ENCODE measurements at places on chromosomes 1 and 21.

DNA sequence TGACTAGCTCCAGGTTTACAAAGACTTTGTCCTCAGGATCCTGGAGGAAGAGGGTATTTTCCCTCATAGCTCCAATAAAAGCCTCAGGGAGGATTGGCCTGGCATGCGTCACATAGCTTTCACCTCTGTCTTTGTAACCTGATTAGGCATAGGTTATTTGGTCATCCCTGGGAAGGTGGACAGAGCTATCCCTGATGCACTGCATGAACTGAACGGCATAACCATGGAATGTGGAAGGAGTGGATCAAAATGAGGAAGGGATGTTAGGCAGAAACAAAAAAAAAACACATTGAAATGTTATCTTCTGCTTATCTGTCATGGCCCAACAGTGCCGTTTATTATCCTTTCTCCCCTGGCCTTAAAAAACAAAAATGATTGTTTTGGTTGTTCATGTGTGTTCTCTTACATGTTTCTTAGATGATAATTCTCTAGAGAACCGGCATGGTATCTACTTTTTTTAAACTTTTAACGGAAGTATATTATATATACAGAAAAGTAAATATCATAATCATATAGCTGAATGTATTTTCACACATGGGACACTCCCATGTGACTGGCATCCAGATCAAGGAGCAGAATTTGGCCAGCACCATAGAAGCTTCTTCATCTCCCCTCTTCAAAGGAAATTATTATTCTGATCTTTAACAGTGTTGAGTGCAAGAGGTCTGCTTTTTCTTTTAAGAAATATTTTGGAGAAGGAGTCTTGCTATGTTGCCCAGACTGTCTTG is 85.3 kb downstream of the RPS6KC1 start:
- no peak for DNase-seq

DNA sequence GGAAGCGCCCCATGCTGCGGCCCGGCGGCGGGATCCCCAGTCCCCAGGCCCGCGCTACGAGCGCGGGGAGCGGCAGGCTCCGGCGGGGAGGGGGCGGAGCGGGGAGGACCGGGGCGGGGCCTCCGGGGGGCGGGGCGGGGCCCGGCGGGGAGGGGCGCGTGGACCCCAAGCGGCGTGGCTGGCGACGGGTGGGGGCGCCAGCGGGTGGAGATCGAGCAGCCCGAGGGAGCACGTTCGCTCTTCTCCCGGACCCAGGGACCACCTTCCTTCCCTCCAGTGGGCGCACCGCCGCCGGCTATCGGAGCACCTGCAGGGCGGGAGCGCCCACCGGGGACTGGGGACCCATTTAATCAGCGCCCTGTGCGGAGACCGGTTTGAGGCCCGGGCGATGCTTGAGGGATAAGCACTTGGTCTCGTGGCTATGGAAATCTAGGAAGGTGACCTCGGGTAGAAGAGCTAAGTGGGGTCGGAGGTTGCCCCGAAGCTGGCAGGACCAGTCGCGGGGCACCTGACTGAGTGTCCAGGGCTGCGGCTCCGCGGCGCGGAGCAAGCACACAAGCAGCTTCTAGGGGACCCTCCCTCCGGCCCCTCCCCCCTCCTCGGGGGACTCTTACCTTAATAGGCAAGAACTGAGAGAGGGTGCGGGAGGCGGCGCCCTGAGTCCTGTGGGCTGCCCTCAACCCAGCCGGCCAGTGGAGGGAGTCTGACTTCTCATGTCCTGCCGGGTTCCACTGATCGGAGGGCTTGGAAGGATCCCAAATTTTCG is at the start of gene TSPAN2:
TSPAN2 (minus strand) TSS at position 84 of the 766 bp plus-strand sequence; CDS start at position 13, 71 bp downstream.
- DNase-seq = peak; percentile 37

DNA sequence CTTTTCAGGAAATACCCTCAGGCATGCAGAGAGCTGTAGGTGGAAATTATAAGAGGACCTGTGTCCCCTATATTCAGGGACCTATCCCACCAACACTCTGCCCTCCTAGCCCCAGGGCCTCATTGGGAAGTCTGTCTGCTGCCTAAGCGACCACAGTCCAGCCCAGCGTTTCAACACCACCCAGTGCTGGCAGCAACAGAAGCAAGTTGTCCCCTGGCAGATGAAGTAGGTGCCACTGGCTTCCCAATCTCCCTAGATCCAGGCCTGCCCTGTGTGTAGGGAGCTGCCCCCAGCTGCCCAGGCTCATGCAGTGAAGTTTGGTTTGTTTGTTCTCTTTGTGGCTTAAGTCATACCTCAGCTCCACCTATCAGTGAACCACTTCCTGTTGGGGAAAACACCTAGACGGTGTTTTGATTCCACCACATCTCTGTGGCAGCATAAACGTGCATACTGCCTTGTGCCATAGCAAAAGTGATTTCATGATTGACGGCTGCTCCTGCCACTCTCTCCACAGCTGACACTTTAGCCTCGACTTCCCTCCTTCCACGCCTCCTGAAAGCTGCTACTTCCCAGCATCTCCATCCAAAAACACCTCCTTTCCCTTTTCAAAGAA is 8.1 kb upstream of the LEFTY1 start:
- DNase-seq = no peak

DNA sequence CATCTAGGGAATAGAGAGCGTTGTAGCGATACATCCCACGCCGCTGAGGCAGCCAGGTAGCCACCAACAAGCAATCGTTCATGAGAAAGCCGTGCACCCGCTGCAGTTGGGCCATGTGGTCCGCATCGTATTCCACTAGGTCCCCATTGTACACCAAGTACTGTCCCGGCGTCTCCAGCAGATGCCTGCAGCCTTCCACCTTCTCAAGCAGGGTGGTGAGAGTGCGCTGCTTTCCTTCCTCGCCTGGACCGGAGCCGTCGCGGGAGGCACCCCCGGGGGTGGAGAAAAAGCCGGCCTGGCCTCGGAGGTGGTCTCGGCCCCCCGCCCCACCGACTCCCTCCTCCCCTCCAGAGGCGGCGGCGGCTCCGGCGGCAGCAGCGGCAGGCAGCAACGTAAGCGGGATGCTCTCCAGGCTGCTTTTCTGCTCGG is 595 bp downstream of the EXOC8 start:
- DNase-seq = no peak

DNA sequence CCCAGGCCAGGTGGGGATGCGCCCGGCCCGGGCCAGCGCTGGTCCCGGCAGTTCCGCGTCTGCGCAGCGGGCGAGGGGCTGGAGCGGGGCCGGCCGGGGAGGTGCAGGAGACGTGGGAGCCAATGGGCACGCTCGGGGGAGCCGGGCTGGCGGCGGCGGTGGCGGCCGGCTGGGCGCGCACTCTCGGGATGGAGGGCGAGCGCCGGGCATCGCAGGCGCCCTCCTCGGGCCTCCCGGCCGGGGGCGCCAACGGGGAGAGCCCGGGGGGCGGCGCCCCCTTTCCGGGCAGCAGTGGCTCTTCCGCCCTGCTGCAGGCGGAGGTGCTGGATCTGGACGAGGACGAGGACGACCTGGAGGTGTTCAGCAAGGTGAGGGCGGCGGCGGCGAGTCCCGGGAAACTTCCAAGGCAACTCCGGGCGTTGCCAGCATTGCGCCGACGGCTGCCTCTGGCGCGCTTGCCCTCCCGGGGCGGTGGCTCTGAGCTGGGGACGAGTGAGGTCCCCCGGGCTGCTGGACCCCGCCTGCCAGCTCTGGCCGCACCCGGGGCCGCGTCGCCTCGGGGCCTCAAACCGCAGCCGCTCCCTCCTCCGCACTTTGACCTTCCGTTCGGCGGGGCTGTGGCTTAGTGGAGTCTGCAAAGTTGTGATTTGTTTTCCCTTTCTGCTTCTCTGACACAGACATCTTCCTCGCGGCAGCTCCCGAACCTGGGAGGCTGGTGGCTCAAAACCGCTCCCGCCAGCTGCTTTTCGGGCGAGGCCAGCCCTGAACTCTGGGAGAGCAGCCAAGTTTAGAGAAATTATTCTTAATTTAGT is at the start of gene SNX7:
SNX7 (plus strand) TSS at position 178 of the 812 bp plus-strand sequence; CDS start at position 189, 11 bp downstream.
- DNase-seq = peak; percentile 91

DNA sequence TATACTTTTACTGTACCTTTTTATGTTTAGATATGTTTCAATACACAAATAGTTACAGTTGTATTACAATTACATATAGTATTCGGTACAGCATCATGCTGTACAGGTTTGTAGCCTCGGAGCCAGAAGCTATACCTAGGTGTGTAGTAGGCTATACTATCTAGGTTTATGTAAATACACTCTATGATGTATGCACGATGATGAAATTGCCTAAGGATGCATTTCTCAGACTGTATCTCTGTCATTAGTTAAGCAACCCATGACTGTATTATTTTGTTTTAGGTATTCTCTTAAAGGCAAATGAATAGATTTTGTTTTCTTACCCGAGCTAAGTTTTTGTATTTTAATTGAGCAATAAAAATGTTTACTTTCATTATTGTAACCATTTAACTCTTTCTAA is 56.4 kb downstream of the SPATA17 start:
- no peak for DNase-seq

DNA sequence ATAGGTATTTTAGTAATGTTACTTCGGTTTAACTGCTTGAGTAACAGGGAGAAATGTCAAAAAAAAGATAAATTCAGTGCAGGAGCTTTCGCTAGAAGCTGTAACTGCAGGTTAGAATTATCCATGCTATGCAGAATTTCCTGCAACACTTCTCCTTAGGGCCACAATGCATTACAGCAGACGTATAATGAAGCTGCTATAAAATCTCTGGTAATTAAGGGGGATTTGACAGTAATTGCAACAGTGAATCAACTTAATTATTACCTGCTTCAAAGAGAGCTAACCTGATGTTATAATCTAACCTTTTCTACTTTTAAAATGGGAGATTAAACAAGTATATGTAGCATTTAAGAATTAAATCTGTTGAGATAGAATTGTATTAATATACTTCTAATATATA is 92.6 kb downstream of the ATG4C start:
- no peak for DNase-seq

DNA sequence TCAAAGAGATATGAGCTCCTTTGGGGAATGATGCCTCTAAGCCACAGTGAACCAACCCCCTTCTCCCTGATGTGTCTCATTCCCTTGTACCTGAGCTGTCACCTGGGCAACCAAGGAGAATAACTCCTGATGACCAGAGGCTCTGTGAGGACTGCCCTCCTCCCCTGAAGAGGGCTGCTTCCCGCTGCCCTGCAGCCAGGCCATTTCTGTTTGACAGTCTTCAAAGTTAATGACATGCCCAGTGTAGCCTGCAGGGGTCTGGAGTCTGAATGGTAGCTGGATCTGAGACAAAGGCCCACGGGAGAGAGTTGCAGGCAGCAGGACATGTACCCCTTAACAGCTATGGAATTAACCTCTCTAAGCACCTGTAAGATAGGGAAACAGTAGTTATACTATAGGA is 3.4 kb upstream of the SLFNL1 start:
- no peak for DNase-seq

- no peak for DNase-seq
Observed at GRCh38 chr1:175792136-175792535, 48.7 kb upstream of the TNR start.

DNA sequence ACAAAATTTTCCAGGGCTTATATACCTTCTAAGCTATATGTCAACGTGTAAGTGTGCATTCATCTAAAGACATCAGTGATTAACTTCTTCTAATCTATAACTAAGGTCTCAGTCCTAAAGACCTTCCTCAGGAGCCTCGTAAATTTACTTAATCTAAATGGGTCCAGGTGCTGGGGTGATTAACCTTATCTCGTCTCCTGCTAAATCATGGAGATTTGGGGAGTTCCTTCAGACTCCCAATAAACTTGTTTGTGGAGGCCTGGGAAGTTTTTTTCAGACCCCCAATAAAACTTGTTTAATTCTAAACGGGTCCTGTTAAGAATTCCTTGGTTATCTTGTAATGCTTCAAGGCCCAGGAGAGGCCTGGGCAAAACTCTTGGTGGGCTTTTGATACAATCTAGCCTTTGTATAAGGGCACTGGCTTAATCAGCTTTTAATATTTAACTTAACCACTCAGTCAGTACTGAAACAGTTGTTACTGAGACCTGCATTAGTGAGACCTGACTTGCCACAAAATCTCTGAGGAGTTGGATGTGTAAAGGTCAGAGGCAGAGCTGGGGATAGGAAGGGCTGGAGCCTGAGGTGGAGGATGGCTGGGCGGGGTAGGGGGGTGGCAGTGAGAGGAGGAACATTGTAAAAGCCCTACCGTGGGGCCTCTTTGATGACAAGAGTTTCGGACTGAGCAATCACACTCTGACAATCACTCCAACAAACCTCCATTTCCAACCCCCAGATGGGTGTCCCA is 6.2 kb upstream of the HMGCS2 start:
- DNase-seq = no peak

- peak; percentile 13 for DNase-seq
Observed at GRCh38 chr1:182869241-182869666, 30.1 kb downstream of the DHX9 start.

- DNase-seq = peak; percentile 76
Observed at GRCh38 chr1:193185901-193186731, at the start of gene B3GALT2. TSS of gene B3GALT2 (minus strand) at chr1:193186613. CDS start at chr1:193181562, 5,051 bp downstream.

- no peak for DNase-seq
Observed at GRCh38 chr1:147735423-147735822, 25.0 kb downstream of the GJA5 start.

- DNase-seq = no peak
Observed at GRCh38 chr1:116320874-116321273, 52.2 kb upstream of the ATP1A1 start.

DNA sequence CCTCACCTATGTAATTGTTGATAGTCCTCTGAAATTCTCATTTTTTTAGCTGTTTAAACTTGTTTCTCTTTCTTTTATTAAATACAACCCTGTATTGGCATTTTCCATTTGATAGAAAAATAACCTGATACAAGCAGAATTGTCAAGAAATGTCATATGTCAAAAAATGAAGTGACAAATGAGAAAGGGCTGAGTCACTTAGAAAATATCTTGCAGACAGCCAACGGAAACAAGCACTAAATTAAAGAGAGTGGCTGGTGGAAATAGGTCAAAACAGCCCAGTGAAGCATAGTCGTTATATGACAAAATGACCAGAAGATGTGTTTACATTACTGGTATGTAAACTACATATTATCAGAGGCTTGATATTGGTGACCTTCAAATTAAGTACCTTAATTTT is 484.4 kb downstream of the PLA2G4A start:
- DNase-seq = no peak

GRCh38 chr1:116990612-116991151 is 10.9 kb upstream of the CD101 start:
- DNase-seq = peak; percentile 96

- peak; percentile 56 for DNase-seq
Observed at GRCh38 chr21:43025636-43026180, 49.9 kb downstream of the CBS start.

Data from GM23248 (cell line).